ENCODE measurements at places on chromosomes 1 and 21.

GRCh38 chr1:180581635-180582039 lies 22.9 kb downstream of the OVAAL start:
- DNase-seq, result no peak

DNA sequence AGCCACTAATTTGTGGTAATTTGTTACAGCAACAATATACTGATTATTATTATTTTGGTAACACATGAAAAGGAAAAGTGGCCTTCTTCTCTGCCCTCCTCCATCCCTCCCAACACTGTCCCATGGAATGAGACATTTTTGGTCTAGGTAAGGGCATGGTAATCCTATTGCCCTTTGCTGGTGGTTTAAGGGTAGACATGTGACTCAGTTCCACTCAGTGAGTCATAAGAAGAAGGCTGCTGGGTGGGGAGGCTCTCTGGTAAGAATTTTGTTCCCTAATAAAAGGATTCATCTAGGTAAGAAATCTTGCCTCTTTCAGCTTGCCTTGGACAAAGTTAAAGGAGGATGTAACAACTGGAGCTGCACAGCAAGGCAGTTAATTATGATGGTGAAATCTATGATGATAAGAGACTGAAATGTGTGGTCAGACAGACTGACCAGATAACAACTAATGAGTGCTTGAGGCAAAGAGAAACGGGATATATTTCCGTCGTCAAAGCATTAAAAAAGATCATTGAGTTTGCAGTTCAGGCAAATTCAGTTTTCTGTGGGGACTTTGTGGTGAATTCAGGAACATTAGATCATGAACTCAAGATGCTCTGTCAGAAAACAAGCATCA lies 232.0 kb upstream of the KCNK2 start:
- no peak for DNase-seq

DNA sequence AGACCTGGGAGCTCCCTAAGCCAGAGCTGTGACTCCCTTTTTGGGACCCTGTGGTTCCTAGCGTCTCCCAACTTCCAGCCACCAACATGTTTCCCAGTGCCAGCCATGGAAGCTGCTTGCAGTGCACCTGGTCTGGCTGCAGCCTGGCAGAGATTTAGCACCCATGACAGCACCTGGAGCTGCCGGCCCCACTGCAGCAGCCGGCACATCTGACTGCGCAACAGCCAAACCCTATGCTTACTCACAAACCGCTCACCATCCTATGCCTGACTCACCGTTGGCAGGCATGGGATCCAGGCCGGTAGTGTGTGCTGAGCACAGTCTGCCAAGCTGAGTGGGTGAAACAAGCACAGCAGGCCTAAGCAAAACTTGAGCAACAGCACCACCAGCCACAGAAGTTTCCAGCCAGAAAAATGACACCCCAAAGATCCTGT lies 435.9 kb upstream of the PRMT6 start:
- DNase-seq, result no peak

- DNase-seq, result no peak
Observed at GRCh38 chr1:172229942-172230341, 190.5 kb upstream of the C1orf105 start.

GRCh38 chr1:227934476-227935313 lies 13.0 kb downstream of the WNT9A start:
- DNase-seq, result no peak

DNA sequence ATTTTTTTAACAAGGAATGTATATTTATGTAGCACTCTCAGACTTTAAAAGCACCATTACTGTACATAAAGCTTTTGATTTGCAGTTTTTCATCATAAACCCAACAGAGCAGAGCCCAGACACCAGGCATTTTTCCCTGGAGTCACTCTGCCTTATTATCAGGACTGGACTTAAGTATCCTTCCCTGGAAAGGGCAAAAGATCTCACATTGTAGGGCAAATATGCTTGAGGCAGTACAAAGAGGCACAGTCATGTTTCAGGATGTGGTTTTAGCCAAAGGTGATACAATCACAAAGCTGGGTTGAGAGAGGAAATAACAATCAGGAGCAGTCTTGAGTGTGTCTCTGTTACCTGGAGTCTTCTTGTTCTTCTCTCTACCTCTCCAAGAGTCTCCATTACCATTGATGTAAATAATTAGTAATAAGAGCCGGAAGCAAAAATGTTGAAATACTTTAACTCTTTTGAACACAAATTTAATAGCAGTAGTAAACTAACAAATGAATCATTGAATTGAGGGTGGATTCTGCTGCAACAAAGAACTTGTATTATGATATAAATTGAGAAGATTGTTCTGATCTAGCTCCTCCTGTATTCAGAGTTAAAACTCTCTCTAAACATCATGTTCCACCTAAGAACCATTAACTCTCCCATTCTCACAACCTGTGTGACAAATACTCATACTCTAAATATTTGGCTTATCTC lies 160.5 kb downstream of the LTN1 start:
- no peak for DNase-seq

DNA sequence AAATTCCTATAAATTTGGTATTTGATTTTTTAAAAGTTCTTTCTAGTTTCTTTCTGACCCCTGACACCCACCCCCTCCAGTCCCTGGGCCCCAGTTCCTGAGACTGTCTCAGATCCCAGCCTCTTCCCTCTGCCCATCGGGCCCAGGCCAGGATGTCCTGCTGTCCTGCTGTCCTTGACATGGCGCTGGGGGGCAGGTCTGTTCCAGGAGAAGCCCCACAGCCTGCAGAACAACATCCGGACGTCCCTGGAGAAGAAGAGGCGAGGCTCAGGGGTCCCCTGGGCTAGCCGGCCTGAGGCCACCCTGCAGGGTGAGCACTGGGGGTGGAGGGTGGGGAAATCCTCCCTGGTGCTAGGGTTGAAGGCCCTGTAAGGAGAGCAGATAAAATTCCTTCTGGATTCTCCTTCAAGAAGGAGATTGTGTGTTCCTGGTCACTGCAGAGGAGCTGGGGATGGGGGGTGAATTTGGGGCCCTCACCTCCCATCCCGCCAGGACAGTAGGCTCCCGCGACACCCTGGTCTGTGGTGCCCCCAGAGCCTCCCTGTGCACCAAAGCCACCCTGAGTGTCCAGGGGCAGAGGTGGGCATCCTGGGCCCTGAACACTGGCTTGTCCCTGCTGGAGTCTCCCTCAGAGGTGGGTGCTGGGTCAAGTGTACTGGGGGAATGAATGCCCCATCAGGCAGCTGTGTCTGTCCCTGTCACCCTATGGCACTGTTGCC lies 45.0 kb downstream of the DISP3 start:
- no peak for DNase-seq

GRCh38 chr1:27057801-27058625 lies 45.4 kb upstream of the TENT5B start:
- peak; percentile 77 for DNase-seq

- peak; percentile 5 for DNase-seq
Observed at GRCh38 chr1:117611121-117611601, 5.3 kb downstream of the TENT5C start.

DNA sequence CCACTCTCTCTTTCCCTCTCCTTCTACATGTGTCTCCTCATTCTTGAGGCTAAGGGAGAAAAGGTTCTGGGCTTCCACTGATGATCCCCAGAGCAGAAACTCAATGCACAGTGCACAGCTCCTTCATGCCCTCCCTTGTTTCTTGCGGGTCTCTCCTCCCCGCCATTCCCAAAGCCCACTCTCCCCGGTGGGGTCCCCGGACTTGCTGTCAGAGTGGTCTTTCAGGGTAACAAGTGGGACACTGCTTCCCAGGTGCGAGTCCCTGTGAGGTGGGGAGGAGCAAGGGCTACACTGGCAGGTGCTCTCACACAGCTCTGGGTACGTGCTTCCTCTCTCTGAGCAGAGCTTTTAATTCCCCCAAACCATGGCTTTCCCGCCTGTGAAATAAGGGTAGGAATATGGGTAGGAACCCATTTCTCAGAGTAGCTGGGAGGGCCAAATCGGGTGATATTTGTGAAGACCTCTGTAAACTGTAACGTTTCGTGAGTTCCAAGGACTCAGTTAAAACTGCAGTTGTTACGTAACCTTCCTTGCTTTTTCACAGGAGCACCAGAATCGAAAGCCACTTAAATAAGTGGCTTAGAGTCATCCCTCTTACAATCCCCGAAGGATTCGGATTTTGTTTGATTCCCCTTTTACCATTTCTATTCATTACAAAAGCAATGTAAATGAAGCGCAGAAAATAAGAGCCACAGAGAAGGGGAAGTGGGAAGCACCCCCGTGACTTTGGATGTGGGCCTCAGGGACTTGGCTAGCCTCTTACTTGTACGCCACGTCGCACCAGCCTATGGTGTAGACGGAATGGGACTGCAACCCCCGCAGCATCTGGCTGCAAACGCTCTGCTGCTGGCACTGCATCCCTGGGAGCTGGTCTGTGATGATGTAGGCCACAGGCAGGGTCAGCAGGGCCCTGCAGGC lies 6.2 kb downstream of the PGLYRP3 start:
- DNase-seq, result no peak

GRCh38 chr1:207009182-207009850 lies 23.2 kb downstream of the C1orf116 start:
- no peak for DNase-seq

DNA sequence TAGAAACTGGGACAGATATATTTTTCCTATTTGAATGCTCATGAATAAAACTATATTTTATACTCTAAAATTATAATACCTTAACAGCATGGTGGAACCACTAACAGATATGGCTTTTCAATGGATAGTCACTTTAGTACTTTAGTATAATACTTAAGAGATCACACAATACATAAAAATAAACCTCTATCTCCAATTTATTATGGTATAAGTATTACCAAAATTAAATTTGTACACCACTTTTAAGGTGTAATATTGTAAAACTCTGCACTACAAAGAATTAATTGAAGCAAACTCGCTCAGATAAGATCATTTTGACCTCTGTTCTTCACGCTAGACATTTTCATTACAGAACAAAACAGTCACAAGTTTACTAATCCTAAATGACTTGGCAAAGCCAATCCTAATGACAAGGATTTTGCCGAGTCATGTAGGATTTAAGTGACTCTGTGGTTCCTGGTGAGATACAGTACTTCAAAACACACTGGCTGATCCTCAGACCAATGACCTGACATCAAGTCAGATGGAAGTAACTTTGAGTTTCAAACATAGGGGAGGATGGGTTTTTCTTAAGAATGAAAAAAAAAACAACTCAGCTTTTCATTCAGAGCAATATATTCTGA lies 200.6 kb downstream of the SMYD3 start:
- DNase-seq, result no peak

- DNase-seq, result no peak
Observed at GRCh38 chr1:77288275-77288674, 6.5 kb downstream of the AK5 start.

DNA sequence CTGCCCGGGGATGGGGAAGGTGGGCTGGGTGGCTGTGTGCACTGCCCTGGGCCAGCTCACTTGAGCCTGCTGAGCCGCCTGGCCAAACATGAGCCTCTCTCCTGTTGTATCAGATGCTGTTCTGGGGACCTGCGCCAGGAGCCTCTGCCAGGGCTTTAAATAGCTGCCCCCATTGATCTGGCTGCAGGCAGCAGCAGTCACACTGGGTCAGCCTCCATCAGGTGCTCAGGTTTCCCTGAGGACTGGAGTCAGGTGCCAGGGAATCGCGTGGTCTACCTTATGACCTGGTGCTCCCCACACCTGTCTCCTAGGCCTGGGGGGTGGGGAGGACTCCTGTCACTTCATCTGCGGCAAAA lies 700 bp upstream of the CCDC28B start:
- peak; percentile 44 for DNase-seq

GRCh38 chr1:177172866-177173265 lies 2.1 kb downstream of the BRINP2 start:
- no peak for DNase-seq

GRCh38 chr1:4310396-4310923 lies 343.9 kb upstream of the AJAP1 start:
- DNase-seq, result no peak

GRCh38 chr1:91883470-91883869 lies 2.5 kb downstream of the TGFBR3 start:
- no peak for DNase-seq

- no peak for DNase-seq
Observed at GRCh38 chr1:9062021-9062471, 7.4 kb downstream of the SLC2A5 start.

- no peak for DNase-seq
Observed at GRCh38 chr1:14517841-14518180, 80.7 kb upstream of the KAZN start.

DNA sequence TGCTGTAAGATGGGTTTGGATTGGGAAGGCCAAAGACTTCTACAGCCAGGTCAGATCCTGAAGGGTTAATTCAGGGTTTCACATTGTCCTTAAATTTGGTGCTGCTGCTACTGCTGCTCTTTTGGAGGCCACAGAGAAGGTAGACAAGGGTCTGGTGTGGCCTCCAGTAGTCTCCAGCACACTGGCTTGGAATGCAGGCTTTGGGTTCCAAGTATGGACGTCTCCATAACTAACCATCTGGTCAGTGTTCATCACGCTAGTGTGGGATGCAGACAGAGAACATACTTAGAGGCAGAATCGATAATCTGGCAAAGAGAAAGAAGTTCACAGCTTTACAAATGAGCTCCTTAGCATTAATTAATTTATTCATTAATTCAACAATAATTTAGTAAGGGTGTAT lies 154.1 kb downstream of the ZBTB18 start:
- DNase-seq, result no peak

- no peak for DNase-seq
Observed at GRCh38 chr1:117569856-117570255, 36.0 kb upstream of the TENT5C start.

DNA sequence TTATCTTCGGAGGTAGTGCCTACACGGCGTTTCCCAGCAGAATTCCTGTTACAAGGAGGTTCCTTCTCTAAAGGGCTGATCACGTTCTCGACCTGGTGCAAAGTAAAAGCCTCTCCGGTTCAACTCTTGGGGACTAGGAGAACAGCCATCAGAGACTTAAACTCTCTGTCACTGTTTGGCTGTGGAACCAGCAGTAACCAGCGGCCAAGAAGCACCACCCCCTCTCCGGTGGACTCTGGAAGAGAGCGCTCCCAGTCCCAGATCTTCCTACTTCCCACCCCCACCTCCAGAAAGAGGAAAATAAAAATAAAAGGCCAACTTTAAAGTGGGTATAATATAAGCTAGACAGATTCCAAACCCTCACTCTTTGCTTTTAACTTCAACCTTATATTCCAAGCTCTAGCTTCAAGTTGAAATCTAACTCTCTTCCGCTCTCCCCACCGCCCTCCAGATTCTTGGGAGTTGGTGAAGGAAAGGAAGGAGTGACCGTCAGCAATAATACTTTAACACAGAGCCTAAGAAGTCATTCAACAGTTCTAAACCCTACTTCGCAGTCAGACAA lies 2.9 kb downstream of the BRINP3 start:
- peak; percentile 51 for DNase-seq

DNA sequence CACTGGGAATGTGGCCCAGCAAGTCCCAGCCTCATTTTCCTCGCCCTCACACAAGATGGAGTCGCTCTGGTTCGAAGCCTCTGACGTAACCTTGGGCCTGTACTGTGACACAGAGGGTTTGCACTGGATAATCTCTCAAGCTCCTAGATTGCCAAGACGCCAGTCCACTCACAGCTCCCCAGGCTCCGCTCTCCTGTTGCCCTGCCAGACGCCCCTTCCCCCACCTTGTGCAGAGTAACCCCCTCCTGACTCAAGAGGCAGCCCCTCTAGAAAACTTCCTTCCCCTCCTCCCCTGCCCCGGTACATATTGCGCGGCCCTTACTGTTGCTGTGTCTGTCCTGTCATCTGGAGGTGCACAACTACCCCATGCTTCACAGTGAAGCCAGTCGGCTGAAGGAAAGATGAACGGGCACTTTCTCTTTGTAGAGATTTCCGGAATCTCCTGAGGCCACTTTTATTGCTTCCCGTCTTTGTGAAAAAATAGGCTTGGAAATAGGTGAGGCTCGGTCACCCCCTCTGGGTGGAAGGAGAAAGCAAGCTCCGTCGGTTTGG lies 981 bp upstream of the KIAA1614 start:
- peak; percentile 43 for DNase-seq

Measured in H9 (cell line).